ENCODE measurements at places on chromosomes 16 and 17. TPM values are rescaled to one million over a fixed set of nuclear protein-coding genes. Genes with fewer than 3 reads are reported as not detected.

The GJD3 gene
- not detected for total RNA-seq

The DNAAF8 gene
- total RNA-seq, result 2.5 TPM

The KRT28 gene
- not detected for total RNA-seq

DNA sequence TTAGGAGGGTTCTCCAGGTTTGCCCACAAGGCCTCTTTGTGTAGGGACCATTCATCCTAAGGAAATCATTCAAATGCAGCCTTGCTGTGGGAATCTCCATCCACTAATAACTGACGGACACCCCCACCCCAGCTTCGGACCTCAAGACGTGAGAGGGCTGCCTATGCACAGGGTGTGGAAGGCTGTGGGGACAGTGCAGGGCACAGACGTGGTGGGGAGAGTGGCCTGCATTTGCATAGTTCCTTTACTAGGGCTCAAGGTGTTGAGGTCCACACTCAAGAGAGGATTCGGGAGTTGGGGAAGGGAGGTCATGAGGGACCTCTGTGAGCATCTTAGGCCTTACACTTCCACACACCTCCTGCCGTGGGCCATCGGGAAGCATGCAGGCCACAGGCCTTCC lies 9.8 kb downstream of the DUSP3 start:
- DNase-seq, result no peak

DNA sequence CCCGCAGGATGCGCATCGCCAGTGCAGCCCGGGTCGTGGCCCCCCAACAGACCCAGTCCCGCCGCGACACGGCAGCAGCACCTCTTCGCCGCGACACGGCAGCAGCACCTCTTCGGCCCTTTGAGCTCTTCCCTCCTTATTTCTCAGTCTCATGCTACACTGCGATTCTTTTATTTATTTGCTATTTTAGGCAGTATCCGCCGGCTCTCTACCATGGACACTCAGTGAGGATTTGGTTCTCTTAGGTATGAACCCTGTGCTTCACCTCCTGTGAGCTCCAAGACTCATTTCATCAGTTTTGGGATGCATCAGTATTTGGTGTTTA lies 8.3 kb upstream of the MAP2K3 start:
- no peak for DNase-seq

DNA sequence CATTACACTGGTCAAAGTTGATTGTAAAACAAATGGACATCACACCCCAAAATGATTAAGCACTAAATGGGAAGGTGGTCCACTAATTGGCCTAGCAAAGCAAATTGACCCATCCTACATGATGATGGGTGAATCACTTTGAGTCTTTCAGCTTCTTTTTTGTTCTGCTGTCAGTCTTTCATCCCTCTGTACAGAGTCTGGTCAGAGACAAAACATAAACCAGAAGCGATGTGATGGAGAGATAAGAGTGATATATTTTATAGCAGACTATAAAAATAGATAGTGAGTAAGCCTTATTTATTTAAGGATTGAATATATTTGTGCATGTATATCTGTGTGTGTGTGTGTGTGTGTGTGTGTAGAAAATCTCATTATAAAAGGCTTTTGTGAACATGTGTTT lies 618.4 kb upstream of the SOX9 start:
- DNase-seq, result no peak

GRCh38 chr17:50275279-50275678 lies 1.0 kb downstream of the TMEM92 start:
- DNase-seq, result no peak

DNA sequence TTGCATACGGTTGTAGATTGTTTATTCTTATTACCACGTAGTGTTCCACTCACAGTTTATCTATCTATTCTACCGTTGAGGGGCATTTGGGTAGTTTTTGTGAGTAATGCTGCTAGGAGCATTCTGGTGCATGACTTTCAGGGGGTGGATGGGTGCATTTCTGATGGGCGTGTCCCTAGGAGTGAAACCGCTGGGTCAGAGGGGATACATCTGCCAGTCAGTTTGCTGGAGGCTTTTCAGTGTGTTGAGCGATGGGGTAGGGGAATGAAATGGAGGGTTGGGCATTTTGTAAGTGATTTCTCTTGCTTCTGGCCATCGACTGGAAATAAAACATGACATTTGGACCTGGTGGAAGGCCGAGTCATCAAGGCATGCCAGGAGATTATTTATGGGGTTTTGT lies 17.0 kb upstream of the IRX3 start:
- DNase-seq, result no peak

DNA sequence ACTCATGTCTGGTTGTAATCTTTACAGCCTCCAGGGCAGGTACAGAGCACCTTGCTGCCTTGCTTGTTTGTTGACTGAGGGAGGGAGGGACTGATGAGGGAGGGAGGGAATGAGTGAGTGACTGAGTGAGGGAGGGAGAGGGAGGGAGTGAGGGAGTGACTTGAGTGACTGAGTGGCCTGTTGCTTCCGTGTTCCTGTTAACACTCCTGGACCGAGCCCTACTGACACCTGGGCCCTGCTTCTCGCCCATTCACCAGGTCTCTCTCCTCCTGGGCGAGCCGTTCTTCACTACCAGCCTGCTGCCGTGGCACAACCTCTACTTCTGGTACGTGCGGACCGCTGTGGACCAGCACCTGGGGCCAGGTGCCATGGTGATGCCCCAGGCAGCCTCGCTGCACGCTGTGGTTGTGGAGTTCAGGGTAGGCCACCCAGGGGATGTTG lies 41.2 kb downstream of the PRMT7 start:
- no peak for DNase-seq

GRCh38 chr16:89853306-89853993 lies 19.9 kb upstream of the TCF25 start:
- DNase-seq, result no peak
